ENCODE measurements at places on chromosomes 16 and 17.

- no peak for DNase-seq
These were observed 21.8 kb downstream of the CDH8 start for GRCh38 chr16:62014319-62014923.

GRCh38 chr17:11138023-11138422 is 103.0 kb upstream of the SHISA6 start:
- no peak for DNase-seq

DNA sequence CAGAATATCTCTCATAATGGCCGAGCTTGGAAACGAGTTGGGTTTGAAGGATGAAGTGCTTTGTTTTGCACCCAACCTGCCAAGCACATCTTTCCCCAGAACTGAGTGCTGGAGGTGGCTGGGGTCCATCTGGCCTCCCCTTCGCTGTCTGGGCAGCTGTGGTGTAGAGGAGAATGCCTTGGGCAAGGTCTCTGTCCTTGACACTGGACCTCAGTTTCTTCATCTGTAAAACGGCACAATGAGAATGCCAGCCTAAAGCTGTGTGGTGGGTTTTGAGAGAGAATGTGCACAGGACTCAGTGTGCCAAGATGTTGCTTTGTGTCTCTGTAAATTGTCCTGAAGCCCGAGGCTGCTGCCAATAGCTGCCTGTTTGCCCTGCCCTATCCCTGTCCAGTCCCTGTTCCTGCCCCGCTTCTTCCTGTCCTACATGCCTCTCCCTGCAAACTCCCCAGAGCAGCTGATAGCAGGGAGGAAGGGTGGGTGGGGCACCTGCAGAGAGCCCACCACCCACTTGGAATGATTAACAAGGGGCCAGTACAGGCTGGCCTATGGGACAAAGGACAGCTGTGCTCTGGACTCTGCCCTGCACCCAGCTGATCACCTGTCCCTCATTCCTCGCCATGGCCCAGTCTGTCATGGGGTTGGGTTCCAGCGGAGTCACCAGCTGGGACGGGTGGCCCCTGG is 15.3 kb downstream of the LASP1 start:
- DNase-seq: no peak

DNA sequence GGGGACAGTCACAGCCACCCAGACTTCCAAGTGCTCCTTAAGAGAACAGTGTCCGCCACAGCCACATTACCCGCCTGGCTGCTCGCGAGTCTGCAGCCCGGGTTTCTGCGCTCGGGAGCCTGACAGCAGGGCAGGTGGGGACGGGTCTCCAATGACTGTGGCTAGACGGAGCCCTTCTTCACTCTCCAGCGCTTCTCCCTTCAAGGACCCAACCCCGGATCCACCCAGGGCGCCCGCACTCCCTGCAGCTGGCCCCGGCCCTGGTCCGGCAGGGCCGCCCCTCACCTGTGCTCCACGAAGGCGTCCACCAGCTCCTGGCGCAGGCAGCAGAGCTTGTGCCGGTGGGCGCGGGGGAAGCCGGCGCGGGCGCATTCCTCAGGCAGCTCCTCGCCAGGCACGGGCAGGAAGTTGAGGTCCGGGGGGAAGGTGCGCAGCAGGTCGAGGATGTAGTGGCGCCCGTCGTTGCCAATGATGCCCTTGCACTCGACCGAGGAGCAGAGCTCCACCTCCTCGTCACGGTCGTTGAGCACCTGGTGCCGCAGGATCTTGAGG is 13.9 kb downstream of the CLUH start:
- no peak for DNase-seq

GRCh38 chr16:58236231-58236690 is 38.4 kb upstream of the CSNK2A2 start:
- DNase-seq: peak; percentile 10

DNA sequence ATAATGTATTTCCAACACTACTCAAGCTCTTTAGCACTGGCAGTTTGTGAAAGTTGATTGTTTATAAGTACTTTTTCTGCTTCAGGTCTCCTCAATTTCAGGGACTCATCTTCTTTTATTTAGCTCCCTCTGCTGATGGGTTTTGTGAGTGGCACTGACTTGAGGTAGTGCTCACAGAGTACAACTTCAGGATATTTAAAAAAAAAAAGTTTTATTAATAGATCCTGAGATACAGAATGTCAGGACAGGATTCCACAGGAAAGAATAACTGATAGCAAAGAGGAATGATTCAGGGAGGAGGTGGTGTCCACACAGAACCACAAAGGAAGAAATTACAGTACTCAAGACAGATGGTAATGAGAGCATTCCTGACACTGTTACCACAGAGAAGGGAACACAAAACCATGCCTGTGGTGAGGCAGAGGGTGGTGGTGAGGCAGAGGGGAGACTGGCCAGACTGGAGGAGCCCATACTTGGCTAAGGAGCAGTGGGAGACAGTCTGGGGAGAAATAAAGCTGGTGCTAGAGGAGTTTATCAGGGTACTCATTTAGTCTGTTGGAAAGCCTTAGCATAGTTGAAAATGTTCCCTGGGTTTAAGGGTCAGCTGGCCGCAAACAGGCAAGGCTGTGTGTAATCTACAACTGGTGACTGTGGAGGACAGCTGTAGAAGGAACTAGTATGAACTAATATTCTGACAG is 63.7 kb downstream of the SPAG9 start:
- DNase-seq: no peak

- no peak for DNase-seq
These were observed 32.1 kb upstream of the SMURF2 start for GRCh38 chr17:64694207-64694606.

Data from activated CD4-positive, CD25-positive, alpha-beta regulatory T cell (primary cell).